ENCODE measurements at places on chromosomes 2 and 18.

- no peak for DNase-seq
These were observed 32.4 kb downstream of the SMAD2 start for GRCh38 chr18:47898055-47898454.

GRCh38 chr2:64808092-64808491, 154.4 kb upstream of the SERTAD2 start:
- no peak for DNase-seq

- DNase-seq, result no peak
These were observed 95.4 kb downstream of the CABLES1 start for GRCh38 chr18:23230686-23231085.

- no peak for DNase-seq
These were observed 1232.6 kb upstream of the NRXN1 start for GRCh38 chr2:52264488-52264887.

DNA sequence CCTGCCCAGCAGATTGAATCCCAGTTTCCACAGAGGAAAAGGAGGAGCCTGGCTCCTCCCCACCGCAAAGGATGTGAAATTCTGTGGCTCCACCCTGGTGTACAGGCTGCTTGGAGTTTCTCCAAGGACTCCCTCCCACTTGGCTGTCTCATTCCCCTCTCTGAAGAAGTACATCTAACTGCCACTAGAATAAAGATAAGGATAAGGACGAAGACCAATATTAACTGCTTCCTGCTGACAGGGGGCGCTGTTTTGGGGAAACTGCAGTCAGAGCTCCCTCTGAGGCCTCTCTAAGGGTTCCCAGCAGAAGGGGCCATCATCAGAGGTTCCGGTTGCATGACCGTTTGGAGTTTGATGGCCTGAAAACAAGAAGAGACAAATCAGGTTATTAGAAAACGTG, 790.9 kb downstream of the CPS1 start:
- DNase-seq, result no peak

GRCh38 chr2:147829106-147829505, 15.7 kb upstream of the ACVR2A start:
- DNase-seq, result no peak

GRCh38 chr2:44952143-44952805, 10.8 kb downstream of the SIX3 start:
- DNase-seq, result no peak

DNA sequence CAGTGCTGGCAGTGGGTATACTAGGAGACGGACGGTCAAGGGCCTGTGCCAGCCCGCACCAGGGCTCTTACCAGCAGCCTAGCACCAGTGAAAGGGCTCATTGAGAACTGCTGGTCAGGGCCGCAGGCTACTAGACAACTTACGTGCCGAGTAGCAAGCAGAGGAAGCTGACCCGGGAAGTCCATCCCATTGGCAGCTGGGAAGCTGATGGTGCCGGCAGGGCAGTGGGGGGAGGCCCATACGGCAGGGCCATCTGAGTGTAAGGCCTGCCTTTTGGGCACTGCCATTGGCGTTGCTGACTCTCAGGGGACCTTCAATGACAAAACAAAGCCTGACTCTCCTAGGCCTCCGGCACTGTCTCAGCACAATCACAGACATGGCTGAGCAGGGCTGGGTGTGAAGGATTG, 20.6 kb downstream of the EFR3B start:
- DNase-seq, result no peak

- DNase-seq, result no peak
These were observed 1120.1 kb upstream of the FAM98A start for GRCh38 chr2:34719206-34719605.

- no peak for DNase-seq
These were observed 20.0 kb downstream of the HDLBP start for GRCh38 chr2:241295326-241296095.

DNA sequence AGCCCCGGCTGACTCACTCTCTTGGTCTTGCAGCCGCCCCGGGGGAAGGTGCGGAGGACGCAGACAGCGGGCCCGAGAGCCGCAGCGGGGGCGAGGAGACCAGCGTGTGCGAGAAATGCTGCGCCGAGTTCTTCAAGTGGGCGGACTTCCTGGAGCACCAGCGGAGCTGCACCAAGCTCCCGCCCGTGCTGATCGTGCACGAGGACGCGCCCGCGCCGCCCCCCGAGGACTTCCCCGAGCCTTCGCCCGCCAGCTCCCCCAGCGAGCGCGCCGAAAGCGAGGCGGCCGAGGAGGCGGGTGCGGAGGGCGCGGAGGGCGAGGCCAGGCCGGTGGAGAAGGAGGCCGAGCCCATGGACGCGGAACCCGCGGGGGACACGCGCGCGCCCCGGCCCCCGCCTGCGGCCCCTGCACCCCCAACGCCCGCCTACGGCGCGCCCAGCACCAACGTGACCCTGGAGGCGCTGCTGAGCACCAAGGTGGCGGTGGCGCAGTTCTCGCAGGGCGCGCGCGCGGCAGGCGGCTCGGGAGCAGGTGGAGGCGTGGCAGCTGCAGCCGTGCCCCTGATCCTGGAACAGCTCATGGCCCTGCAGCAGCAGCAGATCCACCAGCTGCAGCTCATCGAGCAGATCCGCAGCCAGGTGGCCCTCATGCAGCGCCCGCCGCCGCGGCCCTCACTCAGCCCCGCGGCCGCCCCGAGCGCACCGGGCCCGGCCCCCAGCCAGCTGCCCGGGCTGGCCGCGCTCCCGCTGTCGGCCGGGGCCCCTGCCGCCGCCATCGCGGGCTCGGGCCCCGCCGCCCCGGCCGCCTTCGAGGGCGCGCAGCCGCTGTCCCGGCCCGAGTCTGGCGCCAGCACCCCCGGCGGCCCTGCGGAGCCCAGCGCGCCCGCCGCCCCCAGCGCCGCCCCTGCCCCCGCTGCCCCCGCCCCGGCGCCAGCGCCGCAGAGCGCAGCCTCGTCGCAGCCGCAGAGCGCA, 12.7 kb downstream of the SALL3 start:
- no peak for DNase-seq

DNA sequence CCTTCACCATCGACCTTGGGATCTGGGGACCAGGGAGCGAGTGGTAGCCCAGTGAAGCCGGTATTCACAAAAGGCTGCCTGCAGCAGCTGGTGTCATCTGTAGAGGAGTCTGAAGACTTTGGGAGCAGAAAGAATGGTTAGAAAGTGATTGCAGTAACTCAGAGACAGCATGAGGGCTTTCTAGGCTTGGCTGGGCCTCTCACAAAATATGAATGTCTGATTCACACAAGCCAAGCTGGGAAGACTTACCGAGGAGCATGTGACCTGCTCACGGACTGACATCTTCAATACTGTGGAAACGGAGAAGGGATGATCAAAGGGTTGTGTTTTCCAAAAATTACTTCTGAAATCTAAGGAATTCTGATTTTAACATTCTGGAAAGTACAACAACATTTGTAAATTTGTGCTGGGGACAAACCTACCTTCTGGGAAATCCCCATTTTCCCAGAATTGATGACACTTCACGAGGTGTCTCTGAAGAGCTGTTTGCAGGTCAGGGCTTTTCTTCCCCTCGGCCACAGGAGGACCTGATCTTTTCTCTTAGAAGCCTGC, 111.7 kb downstream of the ACOXL start:
- DNase-seq, result no peak

- DNase-seq, result no peak
These were observed 290.8 kb downstream of the SLC4A3 start for GRCh38 chr2:219918254-219918653.

GRCh38 chr18:5317186-5317585, 21.7 kb upstream of the ZBTB14 start:
- DNase-seq, result no peak

DNA sequence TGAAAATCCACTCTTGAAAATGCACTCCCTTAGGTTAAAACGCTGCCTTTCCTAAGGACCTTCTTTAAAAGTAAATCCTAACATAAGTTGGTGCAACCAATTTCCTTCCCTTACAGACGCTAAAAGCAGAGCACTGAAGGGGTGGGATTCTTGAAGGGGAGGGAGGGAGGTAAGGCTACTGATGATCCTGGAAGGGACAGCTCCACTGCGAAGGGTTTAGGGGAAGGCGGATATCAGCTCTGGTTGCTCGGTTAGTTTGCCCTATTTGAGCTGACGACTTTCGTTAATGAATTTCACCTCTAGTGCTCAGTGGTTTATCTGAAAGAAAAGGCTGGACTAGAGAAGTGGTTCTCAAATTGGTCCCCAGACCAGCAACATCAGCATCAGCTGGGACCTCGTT, 49.7 kb upstream of the SIGLEC15 start:
- DNase-seq, result no peak

DNA sequence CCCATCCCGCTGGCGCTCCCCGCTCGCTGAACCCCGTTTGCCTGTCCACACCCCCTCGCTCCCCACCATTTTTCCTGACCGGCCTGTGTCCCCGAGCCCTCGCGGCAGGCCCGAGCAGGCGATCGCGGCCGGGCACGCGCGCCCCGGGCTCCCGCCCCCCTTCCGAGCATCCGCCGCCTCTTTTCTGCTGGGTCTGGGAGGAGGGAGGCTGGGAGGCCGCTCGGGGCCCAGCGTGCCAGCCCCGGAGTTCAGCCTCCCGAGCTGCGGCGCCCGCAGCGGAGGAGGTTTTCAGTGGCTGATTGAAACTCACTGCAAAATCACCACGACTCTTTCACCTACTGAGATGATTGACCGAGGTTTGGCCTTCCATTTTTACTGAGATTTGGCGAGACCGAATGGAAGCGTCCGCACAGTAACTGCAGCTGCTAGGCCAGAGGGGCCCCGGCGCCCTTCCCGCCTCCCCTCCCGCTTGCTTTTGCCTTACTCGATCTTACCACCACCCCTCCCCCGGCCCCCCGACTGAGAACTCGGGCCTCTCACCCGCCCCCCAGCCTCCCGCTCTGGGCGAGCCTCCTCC, 4.8 kb downstream of the SOX11 start:
- DNase-seq, result no peak

DNA sequence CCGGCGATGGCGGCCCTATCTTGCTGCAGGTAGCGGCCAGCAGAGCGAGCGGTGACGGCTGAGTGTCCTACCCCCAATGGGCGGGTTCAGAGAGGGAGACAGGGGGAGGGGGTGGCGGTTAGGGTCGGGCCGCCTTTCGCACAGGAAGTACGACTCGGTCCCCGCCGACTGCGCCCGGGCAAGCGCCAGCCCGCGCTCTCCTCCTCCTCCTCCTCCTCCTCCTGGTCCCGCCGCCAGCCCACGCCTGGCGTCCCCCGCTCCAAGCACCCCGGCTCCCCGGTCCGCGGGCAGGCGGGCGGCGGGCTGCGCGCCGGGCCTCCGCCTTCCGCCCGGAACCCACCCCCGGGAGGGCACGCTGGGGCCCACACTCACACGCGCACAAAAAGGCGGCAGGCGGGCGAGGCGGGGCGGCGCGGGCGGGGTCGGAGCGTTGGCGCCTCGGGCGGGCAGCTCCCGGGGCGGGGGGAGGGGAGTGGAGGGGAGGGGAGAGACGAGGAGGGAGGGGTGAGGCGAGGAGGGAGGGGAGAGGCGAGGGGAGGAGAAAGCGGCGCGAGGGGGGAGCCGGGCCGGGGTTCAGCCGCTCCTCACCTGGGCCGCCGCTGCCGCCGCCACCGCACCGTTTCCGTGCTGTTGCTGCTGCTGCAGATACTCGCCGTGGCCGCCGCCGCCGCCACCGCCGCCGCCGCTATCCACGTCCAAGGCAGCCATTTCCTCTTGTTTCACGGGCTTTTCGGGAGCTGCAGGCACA, 1.2 kb downstream of the SP3 start:
- DNase-seq, result no peak

- DNase-seq, result no peak
These were observed 21.9 kb upstream of the SEMA4C start for GRCh38 chr2:96891591-96892333.

DNA sequence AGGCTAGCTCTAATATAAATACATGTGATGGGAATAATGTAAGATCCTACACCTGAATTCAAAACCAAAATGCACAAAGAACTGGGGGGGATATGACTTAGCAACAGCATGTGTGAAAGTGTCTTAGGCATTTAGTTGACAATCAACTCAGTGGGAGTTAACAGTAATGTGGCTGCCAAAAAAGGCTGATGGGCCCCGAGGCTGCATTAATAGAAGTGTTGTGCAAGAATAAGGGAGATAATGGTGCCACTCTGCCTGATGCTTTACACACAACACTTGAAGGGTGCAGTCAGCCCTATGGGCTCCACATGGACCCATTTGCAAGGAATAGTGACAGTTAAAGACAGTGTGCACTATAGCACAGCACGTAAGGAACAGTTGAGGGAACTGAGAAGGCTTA, 649.4 kb upstream of the ZEB2 start:
- DNase-seq, result no peak

DNA sequence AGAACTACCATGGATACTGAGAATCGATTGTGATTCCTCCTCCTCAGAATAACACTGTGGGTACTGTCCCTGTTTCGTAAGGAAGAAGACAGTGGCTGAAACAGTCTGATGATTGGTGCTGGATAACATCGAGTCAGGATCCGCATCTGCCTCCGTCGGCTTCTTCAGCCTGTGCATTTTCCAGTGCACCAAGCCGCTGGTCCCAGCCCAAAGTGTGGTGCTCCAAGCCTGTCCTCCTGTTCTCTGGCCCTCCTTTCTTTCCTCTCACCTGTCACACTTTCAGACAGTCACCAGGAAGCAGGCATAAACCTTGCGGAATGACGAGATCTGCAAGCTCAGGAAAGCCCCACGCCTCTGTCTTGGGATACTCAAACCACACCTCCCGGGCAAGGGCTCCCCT, 30.6 kb downstream of the PTGR3 start:
- no peak for DNase-seq

DNA sequence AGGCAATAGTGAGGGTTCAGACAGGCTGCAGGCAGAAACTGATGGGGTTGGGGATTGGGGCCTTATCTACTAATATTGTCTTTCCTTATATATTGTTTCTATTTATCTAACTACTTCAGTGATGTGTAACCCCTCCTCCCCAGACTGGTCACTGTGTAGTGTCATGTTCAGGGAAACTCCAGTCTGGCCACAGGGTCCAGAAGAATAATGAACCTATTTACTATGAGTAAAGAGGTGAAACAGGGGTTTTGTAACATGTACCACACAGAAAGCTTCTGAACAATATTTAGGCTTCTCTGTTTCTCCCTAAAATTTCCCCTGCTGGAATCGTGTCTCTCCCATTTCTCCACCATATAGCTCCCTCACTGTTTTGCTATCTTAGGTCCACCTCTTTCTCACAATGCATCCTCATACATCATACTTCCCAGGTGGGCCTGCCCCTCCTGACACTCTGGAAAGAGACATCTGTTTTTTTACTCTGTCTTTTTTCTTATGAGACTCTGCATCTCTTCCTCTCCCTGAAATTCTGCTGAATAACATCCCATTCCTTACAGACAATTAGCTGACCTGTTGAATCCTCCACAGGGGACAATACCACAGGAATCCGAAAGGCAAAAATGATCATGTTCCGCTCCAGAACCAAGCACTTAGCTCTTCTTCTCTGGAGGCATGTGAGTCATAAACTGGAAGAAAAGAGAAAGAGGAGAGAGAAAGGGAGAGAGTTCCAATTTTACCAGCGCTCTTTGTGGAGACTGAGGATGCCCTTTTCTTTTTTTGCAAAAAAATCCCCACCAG, 154.8 kb downstream of the ZEB2 start:
- no peak for DNase-seq

GRCh38 chr2:120920454-120921148, 184.9 kb downstream of the GLI2 start:
- no peak for DNase-seq

DNA sequence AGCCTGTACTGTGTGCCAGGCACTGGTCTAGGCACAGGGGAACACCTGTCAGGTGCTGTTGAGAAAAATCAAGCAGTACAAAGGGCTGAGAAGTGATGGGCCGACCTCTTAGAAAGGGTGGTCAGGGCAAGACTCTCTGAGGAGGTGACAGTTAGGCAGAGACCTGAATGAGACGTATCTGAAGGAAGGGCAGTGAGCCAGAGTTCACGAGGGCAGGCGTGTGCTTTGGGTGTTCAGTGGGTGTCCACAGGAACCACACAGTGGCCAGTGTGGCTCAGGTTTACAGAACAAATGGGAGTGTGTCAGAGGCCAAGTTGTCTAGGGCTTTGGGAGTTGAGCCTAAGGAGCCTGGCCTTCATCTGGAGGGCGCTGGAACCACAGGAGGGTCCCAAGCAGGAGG, 6.2 kb downstream of the ARMC9 start:
- DNase-seq, result no peak
